EH (cell line): ENCODE measurements at places on chromosomes 7 and 10.
A peak's percentile ranks its signal among the peaks of the same experiment; 100 is the strongest.

DNA sequence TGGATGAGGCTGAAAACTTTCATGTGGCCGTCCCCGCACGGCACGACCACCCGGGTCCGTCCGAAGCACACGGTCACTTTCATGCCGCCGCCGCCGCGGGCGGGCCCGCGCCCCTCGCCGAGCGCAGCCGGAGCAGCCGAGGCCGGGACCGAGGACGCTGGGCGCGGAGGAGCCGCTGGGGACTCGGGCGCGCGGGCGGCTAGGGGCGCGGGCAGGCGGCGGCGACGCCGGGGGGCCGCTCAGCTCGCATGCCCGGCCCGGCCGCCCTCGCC, 247 bp downstream of the PARD3 start:
- no peak for DNase-seq

DNA sequence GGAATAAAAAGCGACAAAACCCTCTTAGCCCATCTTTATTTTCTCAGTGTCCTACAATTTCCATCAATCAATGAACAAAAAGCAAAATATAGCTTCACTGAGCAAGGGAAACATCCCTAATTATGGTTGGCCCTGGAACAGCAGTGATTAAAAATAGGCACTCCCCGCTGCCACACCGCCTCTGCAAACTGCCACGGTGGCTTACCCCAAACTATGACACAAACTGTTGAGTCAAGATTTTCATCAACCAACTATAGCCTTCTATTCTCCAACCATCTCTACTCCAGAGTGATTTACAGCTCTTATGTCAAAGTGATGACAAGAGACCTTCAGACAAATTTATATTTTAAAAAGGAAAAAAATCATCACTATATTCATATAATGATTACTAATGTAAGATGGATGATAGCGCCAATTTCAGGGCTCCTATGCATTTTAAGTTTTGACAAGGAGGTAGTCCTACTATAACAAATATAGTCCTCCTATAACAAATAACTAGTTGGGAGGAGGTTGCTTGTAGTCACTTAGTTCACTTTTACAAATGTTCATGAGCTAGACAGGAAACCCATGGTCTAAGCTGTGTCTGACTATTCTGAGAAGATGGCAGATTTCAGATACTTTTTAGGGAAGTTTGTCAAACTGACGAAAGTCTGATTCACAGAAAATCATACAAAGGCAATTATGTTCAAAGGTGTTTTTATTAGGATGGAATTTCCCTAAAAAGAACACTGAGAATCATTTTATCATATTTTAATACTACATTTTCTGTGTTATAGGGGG, 26.3 kb downstream of the DENND11 start:
- no peak for DNase-seq

GRCh38 chr10:107275806-107276205, 111.3 kb upstream of the SORCS1 start:
- no peak for DNase-seq

- peak; percentile 82 for DNase-seq
Observed at GRCh38 chr7:6435486-6436384, 12.0 kb downstream of the DAGLB start.

GRCh38 chr10:101022967-101023705, 7.8 kb downstream of the PDZD7 start:
- DNase-seq: no peak

GRCh38 chr7:5647816-5648215, 133.6 kb downstream of the RNF216 start:
- no peak for DNase-seq

GRCh38 chr10:58107506-58107905, 160.2 kb downstream of the IPMK start:
- peak; percentile 77 for DNase-seq

DNA sequence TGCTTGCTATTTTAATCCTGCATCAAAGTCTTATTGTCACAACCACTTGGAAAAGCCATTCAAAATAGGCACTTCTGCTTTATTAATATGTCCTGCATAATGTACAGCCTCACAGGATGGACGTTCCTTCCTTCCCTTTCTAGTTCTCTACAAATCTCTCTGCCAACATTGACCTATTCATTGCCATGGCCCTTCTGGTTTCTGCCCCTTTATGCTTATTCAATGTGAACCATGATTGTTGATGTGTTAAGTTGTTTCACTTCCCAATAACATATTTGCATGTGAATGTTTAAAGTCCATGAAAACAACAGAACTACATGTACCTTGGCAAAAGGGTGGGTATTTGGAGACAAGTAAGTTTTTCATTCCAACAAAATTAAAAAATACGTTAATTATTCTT, 45.7 kb downstream of the COL28A1 start:
- DNase-seq: no peak

DNA sequence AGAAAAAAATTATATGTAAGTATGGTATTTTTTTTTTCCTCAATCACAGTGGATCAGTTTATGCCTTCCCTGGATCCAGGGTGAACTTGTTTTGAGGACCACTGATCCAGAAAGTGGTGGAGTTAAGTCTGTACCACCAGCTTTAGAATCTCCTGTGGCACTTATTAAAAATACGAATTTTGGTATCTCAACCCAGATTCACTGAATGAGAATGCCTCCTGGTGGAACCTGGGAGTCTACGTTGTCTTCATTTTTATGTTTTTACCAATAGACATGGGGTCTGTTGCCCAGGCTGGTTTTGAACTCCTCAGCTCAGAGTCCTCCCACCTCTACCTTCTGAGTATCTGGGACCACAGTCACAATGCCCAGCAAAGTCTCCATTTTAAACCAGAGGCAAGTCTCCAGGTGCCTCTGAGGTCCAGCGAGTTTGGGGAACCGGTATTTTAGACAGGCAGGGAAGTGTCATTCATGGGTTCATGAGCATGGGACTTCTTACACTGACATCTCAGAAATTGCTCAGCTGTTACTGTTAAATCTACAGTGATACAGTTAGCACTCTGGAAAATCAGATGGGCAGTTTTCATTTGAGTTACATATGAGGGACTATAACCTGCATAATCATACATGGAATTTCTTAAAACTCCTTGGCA, 200.9 kb downstream of the AUTS2 start:
- no peak for DNase-seq

DNA sequence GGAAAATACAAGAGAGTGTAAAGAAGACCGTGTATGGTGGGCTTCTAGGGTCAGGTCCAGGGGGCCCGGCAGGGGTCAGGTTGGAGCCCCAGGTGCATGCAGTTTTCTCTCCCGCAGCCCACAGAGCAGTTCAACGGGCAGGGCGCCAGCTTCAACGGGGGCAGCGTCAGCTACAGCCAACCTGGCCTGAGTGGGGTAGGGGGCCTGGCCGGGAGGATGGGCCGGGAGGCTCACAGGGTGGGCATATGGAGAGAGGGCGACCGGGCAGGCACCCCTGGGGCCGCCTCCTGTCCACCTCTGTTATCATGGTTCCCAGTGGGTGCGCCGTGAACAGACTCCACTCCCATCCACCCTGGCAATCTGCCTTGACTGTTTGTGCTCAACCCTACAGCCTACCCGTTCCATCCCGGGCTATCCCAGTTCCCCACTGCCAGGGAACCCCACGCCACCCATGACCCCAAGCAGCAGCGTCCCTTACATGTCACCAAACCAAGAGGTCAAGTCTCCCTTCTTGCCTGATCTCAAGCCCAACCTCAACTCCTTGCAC, 11.5 kb downstream of the ZMIZ2 start:
- no peak for DNase-seq
